ENCODE measurements at places on chromosomes 16 and 17. TPM values are rescaled to one million over a fixed set of nuclear protein-coding genes. Genes with fewer than 3 reads are reported as not detected.

DNA sequence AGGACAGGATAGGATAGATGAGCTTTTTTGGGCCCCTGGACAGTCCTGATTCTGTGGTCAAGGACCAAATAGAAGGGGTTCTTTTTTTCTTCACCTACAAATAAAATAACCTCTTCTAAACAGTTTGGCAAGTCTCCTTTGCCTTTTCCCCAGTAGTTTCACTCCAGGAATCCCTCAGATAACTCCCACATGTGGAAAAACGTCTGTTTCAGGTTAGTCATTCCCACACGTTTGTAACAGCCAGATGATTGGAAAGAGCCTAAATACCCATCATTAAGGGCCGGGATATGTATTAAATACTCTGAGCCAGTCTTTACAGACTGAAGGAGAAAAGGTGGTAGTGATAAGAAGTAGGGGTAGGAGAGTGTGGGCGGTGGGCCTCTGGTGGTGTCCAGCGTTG, 58.3 kb downstream of the PLD6 start:
- no peak for DNase-seq

- DNase-seq, result no peak
Measured at GRCh38 chr16:30910427-30911029, 12.8 kb upstream of the FBXL19 start.

- DNase-seq, result no peak
Measured at GRCh38 chr16:4364196-4365013, 7.2 kb upstream of the VASN start.

- no peak for DNase-seq
Measured at GRCh38 chr17:73401911-73402310, 90.1 kb upstream of the CDC42EP4 start.

DNA sequence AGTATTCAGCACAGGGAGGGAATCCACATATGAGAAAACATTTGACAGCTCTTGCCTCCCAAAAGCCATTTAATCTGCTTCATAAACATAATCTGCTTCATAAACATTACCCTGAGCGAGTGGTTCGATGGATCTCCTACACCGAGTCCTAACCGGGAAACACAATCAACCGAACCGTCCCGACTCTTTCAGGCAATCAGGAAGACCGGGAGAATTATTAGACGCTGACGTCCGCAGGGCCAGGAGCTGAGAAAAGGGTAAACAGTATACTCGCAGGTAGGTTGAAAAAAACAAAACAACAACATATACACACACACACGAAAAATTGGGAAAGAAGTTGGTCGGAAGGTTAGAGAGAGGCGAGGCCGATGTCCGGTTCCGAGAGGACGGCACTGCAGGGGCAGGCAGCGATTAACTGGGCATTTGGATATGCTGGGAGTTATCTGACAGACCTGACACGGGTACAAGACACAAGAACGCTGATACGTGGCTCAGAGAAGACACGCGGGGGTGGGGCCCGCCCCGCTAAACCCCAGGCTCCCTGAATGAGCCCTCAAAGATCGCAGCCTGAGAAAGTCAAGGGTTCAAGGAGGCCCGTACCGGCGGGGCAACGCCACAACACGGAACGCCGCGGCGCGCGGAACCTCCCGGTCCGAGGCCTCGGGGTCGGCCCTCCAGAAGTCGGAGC, 585 bp downstream of the AP1G1 start:
- DNase-seq, result peak; percentile 63

- DNase-seq, result no peak
Measured at GRCh38 chr16:12815361-12815760, 11.7 kb upstream of the CPPED1 start.

DNA sequence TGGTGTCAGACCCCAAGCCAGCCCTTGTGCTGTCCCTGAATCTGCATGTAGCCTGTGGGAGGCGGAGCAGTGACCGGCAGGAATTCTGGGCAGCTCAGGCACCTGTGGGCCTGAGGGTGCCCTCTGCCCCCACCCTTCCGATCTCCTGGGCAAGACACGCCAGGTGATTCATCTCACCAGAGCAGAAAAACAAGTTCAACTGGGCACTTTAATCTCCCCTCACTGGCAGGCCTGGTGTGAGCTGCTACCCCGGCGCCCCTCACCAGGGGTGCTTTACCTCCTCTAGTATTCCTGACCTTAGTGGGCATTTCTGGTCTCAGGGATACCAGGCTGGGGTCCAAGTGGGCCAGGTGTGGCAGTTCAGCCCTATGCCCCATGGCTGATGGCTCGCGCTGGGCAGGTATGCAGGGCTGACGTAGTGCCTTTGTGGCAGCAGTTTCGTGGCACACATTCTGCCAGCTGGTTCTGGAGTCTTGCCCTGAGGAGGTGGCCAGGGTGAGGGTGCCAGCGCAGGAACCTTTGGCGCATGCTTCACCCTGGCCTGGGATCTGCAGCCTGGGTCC, 6.0 kb downstream of the ERBB2 start:
- DNase-seq, result peak; percentile 91

DNA sequence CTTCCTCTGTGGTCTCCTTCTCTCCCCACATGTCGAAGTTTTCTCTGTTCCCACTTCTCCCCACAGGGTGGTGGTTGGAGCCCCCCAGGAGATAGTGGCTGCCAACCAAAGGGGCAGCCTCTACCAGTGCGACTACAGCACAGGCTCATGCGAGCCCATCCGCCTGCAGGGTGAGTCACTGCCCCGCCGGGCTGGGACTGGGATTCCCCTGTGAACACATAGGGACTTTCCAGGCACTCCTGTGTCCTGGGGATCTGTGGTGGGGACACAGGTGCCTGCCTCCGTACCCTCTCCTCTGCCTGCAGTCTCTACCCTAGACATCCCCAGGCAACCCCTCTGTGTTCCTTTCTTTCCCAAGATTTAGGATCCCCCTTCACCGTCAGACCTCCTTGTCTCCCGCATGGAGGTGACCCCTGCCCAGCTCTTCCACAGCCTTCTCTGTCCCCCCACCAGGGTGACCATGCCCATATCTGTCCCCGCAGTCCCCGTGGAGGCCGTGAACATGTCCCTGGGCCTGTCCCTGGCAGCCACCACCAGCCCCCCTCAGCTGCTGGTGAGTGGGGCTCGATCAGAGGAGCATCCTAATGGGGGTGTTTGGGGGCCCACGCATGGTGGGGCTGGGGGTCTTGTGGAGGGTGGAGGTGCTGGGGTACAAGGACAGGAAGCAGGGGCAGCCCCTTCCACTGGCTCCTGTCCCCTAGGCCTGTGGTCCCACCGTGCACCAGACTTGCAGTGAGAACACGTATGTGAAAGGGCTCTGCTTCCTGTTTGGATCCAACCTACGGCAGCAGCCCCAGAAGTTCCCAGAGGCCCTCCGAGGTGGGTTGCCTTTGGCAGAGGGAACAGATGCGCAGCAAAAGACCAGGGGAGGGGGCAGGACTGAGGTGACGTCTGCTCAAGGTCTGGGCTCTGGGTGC, 5.8 kb downstream of the ITGAM start:
- peak; percentile 30 for DNase-seq

Gene RAI1
- polyA plus RNA-seq, result 12.0 TPM

Gene GDPD3
- polyA plus RNA-seq, result 15.9 TPM

Gene C1QTNF8
- not detected for polyA plus RNA-seq

Measured in stomach (tissue), 19 donors.